ENCODE measurements at places on chromosomes 7 and 10.

DNA sequence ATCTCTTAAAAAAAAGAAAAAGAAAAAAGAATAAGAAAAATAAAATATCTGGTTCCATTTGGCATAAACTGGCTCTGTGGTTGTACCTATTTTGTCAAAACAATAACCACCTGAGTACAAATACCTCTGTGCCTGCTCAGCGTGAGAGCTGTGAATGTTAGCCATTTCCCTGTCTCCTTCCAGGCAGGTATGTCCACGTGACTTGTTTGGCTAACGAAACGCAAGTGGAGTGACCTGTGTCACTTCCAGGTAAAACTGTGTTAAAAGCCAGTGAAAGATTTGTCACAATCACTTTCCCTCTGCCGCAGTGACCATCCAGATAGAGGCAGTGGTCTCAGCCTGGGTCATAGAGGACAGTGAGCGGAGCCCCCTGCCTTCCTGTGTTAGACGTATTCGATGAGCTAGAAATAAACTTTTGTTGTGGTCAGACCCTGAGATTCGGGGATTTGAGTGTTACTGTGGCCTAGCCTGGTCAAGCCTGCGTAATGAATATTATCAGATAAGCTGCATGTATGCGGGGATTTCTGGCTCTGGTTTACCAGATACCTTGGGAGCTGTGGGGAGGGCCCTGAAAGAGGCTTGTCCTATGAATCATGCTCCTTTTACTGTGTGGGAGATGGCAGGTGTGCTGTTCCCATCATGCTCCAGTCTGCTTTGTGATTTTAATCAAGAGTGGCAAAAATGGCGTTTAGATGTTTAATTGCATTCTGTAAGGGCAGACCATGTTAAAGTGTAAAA lies 3.8 kb downstream of the PTER start:
- no peak for DNase-seq

DNA sequence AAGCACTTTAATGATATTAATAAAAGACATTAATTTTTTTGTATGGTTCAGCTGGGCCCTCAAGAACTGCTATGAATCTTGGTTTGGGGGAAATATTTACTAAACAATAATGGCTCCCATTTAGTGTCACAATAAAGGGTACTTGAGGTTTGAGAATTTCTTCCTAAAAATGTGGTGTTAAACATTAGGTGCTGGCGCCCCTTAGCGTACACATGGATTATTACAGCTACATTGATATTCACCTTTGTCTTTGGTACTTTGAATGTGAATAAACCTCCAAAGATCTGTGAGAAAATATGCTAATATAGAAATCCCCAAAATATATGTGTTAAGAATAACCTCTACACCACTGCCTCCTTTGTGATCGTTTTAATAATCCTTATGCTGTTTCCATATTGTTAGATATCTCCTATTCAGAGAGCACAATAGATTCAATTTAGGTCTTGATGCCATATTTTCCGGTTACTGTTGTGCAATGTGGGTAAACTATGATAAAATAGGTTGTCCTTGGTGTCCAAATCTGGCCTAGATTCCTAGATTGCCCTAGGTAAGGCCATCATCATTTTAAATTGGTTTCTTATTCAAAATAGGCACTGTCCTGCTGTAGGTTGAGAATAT lies 161.8 kb upstream of the CACNA2D1 start:
- no peak for DNase-seq

DNA sequence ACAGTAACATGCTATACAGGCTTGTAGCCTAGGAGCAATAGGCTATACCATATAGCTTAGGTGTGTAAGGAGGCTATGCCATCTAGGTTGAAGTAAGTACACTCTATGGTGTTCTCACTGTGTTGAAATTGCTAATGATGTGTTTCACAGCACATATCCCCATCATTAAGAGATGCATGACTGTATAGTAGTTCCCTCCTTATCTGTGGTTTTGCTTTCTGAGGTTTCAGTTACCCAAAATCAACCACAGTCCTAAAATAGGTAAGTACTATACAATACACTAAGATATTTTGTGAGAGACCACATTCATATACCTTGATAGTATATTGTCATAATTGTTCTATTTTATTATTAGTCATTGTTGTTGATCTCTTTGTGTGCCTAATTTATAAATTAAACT lies 12.7 kb downstream of the FZD1 start:
- no peak for DNase-seq

- no peak for DNase-seq
Measured at GRCh38 chr7:6430271-6430940, 17.3 kb downstream of the DAGLB start.

- no peak for DNase-seq
Measured at GRCh38 chr10:22742678-22743077, 28.3 kb upstream of the PIP4K2A start.

- DNase-seq = no peak
Measured at GRCh38 chr10:631266-631665, 58.2 kb downstream of the DIP2C start.

- no peak for DNase-seq
Measured at GRCh38 chr10:79224263-79224949, 122.9 kb upstream of the PPIF start.

GRCh38 chr7:39035903-39036302 lies 58.2 kb downstream of the POU6F2 start:
- DNase-seq = no peak

DNA sequence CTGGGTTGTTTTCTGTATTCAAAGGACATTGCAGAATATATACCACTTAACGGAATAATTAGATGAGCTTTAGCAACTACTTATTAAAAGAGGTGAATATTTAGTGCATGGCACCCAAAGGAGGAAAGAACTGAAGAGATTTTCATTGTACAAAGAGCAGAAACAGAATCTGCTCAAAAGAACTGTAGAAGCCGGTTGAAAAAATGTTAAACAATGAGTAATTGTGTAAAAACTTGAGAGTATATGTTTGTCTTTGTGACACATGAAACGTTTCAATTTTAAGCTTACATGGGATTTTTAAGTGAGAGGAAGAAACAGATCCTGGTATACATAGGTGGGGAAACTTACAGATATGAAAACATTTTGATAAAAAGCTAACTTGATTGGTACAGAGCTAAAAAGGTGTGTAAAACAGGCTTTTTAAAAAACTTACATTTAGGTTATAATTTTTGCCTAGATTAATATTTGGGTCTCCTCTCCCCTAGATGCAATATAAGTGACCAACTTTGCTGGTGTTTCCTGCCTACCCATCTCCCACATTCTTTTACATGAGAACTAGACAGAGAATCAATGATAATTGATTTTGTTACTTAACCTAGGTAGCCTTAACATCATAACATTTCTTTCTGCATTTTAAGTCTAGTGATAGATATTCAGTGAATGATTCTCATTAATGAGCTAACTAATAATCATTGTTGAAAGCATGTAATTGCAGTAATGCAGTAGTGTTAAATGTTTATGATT lies 6.8 kb downstream of the ARL5B start:
- no peak for DNase-seq

- DNase-seq = no peak
Measured at GRCh38 chr7:150969475-150969874, 8.6 kb downstream of the KCNH2 start.

DNA sequence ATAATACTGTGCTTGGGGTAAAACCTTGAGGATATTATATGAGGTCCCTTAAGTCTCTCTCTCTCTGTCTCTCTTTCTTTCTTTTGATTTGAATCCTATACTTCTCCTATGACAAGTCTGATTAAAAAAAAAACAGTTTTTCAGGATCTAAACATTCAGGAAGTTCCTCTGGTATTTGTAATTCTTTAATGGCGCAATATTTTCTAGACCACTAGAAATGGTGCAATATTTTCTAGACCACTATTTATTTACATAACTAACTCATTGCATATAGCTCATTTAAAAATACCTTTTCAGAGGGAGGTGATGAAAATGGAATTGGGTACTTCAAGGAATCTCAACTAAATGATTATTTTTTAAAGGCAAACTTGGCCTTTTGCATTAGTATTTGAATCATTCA lies 1235.3 kb downstream of the GATA3 start:
- no peak for DNase-seq

- DNase-seq = no peak
Measured at GRCh38 chr7:12518920-12519681, 51.4 kb upstream of the SCIN start.

GRCh38 chr7:47581804-47582763 lies at the start of gene TNS3:
Gene TNS3 (minus strand): TSS chr7:47582111. CDS start chr7:47439636, 142,475 bp downstream.
- DNase-seq = no peak

GRCh38 chr10:88254091-88254490 lies 329.0 kb downstream of the RNLS start:
- DNase-seq = no peak

GRCh38 chr7:6022707-6023106 lies 8.5 kb upstream of the ANKRD61 start:
- DNase-seq = no peak

- no peak for DNase-seq
Measured at GRCh38 chr10:61961278-61961677, 59.8 kb downstream of the ARID5B start.

- DNase-seq = no peak
Measured at GRCh38 chr7:43454936-43455518, 127.9 kb upstream of the STK17A start.

DNA sequence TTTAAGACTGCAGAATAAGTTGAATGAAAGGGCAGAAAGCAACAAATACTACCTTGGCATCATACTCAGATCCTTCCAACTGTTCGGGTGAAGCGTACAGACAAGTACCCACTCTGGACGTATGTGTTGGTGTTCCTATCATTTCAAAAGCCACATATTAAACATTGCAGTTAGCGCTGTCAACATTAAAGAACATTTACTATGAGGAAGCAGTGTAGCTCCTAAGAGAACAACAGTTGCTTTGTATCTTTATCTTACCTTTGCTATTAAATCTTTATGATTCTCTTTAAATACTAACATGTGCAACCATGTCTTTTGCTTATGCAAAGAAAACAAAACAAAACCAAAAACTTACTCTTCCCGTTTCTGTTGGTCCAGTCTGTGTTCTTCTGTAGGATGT lies 2.6 kb upstream of the ANKRD61 start:
- no peak for DNase-seq

GRCh38 chr10:77673101-77673500 lies 35.5 kb upstream of the KCNMA1 start:
- no peak for DNase-seq

DNA sequence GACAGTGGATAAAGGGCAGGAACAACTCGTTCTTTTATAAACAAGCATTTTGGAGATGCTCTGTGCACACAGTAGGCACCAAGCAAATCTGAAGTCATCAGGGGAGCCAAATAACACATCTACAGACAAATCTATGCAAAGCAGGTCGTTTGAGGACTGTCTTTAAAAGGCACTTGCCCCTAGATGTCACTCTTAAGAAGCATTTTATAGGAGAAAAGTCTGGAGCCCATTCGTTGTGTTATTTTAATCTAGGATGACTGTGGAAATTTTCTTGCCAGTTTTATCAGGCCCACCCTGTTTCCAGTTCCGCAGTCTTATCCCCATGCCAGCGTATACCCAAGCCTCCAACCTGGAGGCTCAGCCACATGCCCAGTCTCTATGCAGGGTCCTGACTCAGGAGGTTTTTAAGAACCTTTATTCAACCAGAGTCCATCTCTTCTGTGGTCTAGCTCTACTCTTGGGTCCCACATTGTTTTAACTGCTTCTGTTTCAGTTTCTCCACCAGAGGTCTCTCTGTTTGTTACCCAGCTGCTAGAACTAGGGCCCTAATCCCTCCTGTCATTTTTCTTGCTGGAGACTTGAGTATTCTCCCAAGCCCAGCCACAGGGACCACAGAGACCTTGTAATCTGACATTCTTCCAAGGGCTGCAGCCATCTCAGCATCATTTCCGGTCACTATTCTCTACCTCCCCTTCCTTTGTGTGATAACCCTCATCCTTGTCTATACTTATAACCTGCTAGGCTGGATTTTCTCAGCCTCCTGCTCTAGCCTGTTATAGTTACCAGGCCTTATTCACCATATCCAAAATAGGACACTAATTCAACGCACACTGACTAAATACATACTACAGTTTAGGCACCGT lies 26.7 kb downstream of the PIK3CG start:
- DNase-seq = no peak

- DNase-seq = no peak
Measured at GRCh38 chr10:58982470-58983239, 193.8 kb upstream of the PHYHIPL start.

GRCh38 chr10:31619531-31620061 lies 300.6 kb downstream of the ZEB1 start:
- no peak for DNase-seq

- DNase-seq = no peak
Measured at GRCh38 chr7:104358446-104359132, 30.2 kb downstream of the LHFPL3 start.

- DNase-seq = no peak
Measured at GRCh38 chr10:79249186-79250121, 97.8 kb upstream of the PPIF start.

GRCh38 chr10:104016661-104017060 lies 49.7 kb downstream of the SLK start:
- DNase-seq = no peak

- DNase-seq = no peak
Measured at GRCh38 chr10:90195288-90195840, 494.0 kb downstream of the KIF20B start.

DNA sequence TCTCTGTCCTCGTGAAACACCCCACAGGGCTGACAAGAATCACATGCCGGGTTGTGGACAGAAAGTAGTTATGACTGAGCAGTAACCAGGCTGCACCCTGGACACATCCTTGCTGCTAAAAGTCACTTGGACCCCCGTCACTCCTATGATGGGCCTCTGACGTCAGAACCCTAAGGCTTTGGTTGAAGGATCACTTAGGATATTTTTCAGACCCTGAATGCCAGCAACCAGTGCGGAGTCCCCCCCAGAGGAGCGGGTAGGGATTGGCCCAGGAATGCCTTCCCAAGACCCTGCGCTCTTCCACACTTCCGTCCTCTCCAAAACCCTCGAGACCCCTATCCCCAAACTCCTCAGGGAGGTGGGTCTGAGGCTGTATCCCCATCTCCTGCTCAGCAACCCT lies 52.1 kb downstream of the CFAP46 start:
- DNase-seq = no peak

DNA sequence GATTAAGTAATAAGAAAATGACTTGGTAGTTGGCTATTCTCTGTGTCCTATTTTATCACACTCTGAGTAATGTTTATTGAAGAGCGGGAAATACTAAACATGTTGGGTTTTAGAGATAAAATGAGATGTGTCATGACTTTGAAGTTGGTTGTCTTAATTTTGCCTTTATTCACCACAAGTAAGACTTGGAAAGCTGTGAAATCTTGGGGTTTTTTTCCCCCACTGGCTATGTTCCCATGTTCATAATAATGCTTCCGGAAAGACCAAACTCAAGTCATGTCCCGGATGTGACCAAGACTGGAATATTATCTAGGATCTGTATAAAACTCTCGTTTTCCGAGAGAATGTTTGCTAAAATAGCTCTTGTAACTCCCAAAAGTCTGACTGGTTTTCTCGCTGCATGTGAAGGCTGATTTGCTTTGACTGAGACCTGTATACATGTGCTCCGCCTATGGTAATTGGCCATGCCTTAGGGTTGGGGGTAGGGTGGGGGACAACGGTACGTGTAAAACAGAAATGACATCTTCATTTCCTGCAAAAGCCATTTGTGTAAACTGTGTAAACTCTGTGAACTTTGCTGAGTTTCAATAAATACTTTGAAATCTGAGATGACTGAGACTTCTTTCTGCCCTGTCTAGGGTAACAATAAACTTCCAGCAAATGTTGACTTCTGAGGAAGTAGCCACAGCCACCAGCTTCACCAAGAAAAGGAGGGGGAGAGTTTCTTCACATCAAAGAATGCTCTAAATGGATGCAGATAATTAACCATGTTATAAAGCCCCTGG lies 169.6 kb downstream of the ZNF365 start:
- DNase-seq = no peak

Measured in stimulated activated CD4-positive, alpha-beta T cell treated with anti-CD3 and anti-CD28 coated beads, Interleukin-1b, Interleukin-23, amount 100 ng/mL, for 24 hours (primary cell).